Myometrial cell (primary cell): ENCODE measurements at places on chromosomes 12 and 14. TPM values are rescaled to one million over a fixed set of nuclear protein-coding genes. Genes with fewer than 3 reads are reported as not detected.

Gene NGB
- total RNA-seq, result not detected in 2 replicates

Gene SDS
- not detected in 2 replicates for total RNA-seq

Gene RFX4
- not detected in 2 replicates for total RNA-seq

Gene RTN1
- total RNA-seq, result not detected in 2 replicates

Gene SMOC1
- total RNA-seq, result 0.89 TPM in 1 of 2 replicates, not detected in the other

Gene TMCC3
- 0.86 and 2.3 TPM in 2 replicates for total RNA-seq

Gene LHX5
- not detected in 2 replicates for total RNA-seq

Gene COPS7A
- total RNA-seq, result 127 and 144 TPM in 2 replicates

Gene PDZRN4
- total RNA-seq, result not detected in 2 replicates

Gene SDR9C7
- total RNA-seq, result not detected in 2 replicates

Gene LMNTD1
- 1.8 TPM in 1 of 2 replicates, not detected in the other for total RNA-seq

Gene NTF3
- total RNA-seq, result not detected in 2 replicates

Gene SPX
- 0.89 and 1.2 TPM in 2 replicates for total RNA-seq

Gene SLC38A4
- 0.53 and 0.58 TPM in 2 replicates for total RNA-seq

Gene CORO1C
- 111 and 128 TPM in 2 replicates for total RNA-seq

Gene CD69
- total RNA-seq, result 2.3 and 2.6 TPM in 2 replicates

Gene SYCP3
- total RNA-seq, result 0.18 TPM in 1 of 2 replicates, not detected in the other

Gene RAB3IP
- total RNA-seq, result 2.3 and 5.2 TPM in 2 replicates

Gene RAB35
- 34.6 and 35.7 TPM in 2 replicates for total RNA-seq

Gene ANO2
- not detected in 2 replicates for total RNA-seq

Gene NTN4
- total RNA-seq, result 0.58 and 0.71 TPM in 2 replicates
